ENCODE measurements at places on chromosomes 12 and 14.

DNA sequence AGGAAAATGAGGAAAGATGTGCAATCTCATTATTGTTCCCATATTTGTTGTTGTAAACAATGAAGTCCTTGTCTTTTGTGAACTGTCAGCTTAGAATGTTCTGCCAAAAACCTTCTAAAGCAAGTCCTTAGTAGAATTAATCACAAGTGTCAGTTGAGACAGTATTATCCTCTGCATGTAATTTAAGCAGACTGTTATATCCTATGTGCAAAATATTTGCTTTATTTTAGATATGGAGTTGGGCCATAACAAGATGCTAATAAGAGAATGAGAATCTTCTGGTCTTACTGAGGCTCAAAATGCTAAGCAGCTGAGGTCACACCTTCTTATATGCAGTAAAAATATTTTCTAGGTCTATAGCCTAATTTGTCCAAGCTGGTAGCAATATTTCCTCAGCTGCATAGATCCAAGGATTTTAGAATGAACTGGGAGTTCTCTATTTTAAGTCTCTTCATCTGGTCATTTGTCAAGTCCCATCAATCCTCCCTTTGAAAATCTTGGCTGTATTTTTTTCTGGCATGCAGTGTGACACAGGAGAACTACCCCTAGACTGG is 222.3 kb upstream of the NAV3 start:
- DNase-seq: no peak

- peak; percentile 85 for DNase-seq
These were observed 50.2 kb downstream of the MIPOL1 start for GRCh38 chr14:37247791-37248461.

DNA sequence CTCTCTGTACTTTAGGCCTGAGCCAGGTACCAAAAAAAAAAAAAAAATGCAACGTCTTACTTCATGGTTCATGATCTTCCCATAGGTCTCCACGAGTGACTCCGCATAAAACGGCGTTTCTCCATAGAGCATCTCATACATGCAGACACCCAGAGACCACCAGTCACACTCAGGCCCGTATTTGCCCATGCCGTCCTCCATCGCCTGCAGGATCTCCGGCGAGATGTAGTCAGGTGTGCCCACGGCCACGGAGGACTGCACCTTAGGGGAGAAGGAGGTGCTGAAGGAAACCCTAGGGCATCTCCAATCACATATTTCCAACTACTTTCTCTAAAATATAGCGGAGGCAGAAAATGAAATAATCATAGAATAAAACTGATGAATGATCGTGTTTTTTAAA is 61.0 kb downstream of the AMN start:
- no peak for DNase-seq

- DNase-seq: no peak
These were observed 201.0 kb upstream of the GZMB start for GRCh38 chr14:24834956-24835355.

DNA sequence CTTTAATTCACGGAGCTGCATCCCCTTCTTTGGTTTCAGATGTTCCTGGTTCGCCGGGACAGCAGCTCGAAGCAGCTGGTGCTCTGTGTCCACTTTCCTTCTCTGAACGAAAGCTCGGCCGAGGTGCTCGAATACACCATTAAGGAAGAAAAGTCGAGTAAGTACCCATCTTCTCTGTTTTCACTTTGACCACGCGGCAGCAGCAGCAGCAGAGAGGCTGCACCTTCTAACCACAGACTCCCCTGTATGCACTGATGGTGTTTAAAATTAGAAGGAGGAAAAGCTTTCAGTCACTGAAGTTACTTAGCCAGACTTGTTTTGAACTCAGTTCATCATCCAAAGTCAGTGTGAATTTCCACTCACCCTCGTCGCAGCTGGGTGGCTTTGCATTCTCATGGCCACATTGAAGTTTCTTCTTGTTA is 63.8 kb downstream of the RIN3 start:
- DNase-seq: no peak

- no peak for DNase-seq
These were observed 76.1 kb downstream of the RASSF8 start for GRCh38 chr12:26034371-26035142.

GRCh38 chr12:106154751-106155273 is 16.1 kb upstream of the NUAK1 start:
- no peak for DNase-seq

DNA sequence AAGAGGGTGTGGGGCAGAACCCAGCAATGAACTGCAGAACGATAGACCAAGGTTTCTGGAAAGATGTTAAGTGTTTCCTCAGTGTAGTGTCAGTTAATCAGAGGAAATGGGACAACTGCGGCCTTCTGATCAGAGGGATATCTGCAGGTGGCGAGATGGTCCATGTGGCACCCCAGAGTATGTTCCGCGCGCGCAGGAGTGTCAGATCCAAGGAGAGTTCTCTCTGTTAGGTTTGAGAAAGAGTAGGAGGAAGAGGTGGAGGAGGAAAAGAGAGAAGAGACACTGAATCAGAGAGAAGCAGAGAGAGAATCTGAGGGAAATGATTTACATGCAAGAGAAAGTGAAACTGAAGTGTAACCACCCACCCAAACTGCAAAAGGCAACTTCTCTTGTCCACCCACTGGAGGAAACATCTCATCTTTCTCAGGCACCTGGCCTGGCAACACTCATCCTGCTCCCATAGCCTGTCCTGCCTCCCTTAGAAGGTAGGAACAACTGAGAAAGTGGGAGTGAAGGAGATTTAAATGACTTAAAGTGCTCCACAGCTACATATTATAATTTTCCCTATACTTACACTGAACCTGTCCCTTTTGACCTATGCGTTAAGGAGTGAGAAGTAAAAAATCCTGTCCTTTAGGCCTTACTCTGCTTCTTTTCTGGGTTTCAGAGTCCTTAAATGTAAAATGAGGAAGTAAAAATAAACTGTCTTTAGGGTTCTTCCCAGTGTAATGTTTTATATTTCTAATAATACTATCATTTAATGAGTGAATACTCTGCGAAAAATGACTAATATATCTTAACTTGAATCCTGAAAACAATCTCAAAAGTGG is 6.8 kb upstream of the TESPA1 start:
- no peak for DNase-seq

DNA sequence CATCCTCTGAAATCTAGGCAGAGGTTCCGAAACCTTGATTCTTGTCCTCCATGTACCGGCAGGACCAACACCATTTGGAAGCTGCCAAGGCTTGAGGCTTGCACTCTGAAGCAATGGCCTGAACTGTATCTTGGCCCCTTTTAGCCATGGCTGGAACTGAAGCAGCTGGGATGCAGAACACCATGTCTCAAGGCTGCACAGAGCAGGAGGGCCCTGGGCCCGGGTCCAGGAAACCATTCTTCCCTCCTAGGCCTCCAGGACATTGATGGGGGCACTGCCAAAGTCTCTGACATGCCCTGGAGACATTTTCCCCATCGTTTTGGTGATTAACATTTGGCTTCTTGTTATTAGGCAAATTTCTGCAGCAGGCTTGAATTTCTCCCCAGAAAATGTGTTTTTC is 198.7 kb downstream of the EFCAB11 start:
- DNase-seq: no peak

GRCh38 chr14:79586989-79587598 is 624.2 kb downstream of the DIO2 start:
- DNase-seq: no peak

DNA sequence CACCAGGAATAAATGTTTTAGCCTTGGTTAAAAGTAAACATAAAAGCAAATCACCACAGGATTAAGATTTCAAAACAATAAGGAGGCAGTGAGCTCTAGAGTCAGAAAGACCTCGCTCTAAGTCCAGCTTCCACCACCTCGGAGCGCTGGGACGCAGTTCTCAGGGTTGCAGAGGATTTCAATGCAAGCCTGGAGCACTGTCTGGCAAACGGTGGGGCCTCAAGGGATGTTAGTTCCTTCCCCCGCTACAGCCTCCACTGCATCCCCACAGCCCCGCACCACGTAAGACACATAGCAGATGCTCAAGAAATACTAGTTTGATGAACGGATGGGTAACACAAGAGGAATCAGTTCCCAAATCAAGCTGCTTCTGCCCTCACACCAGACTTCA is 39.3 kb upstream of the TMCC3 start:
- DNase-seq: no peak

GRCh38 chr14:98114122-98114895 is 1157.7 kb downstream of the BCL11B start:
- no peak for DNase-seq

DNA sequence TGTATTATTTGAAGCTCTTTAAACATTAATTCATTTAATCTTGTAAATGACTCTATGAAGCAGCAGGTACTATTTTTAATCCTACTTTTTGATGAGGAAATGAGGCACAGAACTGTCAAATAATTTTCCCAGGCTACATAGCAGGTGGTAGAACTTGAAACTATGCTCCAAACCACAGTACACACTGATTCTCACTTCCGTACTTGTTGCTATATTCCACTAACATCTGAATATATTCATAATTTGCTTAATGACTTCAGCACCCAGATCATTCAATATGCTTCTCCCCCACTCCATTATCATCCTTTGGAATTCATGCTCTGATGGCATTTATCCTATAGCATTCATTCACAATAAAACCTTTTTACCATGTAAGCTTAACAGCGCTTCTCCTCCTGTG is 4.9 kb downstream of the ERGIC2 start:
- no peak for DNase-seq

GRCh38 chr12:128694445-128694844 is 129.3 kb downstream of the SLC15A4 start:
- DNase-seq: no peak

DNA sequence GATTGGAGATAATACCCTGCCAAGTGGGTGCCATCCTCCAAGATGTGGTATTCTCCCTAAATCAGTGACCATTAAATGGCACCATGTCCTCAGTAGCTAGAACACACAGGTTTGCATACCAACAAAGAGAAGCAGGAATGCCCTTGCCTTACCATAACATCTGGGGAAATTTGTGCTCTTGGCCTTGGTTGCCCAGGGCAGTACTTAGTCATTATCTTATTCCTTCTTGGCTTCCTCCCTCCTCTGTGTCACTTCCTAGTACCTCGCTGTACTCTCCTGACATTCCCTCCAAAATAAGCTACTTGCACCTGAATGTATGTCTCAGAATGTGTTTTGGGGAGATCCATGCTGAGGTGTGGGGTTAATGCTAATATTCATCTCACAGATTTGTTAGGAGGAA is 43.4 kb downstream of the GPR65 start:
- no peak for DNase-seq

- DNase-seq: no peak
These were observed 178.5 kb upstream of the OR4E1 start for GRCh38 chr14:21852061-21852664.

- no peak for DNase-seq
These were observed 5.3 kb downstream of the NGB start for GRCh38 chr14:77265561-77266335.

GRCh38 chr12:116091579-116091978 is 185.9 kb downstream of the MED13L start:
- DNase-seq: no peak

DNA sequence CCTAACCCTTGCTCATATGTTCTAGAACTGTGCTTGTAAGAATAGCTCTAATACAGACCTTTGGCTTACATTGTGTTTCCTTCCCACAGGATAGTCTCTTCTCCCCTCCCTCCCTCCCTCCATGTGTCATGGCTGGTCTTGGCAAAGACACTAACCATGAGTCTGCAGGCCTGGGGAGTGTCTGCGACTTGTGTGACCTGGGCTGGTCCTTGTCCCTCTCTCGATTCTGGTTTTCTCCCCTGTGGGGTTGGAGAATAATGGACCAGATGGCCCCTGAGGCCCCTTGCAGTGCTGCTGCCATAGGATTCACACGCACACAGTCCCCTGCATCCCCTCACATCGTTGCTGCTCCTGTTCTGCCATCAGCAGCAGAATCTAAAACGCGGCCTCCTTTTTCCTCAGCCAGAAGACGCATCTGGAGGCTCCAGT is 30.3 kb downstream of the DEGS2 start:
- no peak for DNase-seq

DNA sequence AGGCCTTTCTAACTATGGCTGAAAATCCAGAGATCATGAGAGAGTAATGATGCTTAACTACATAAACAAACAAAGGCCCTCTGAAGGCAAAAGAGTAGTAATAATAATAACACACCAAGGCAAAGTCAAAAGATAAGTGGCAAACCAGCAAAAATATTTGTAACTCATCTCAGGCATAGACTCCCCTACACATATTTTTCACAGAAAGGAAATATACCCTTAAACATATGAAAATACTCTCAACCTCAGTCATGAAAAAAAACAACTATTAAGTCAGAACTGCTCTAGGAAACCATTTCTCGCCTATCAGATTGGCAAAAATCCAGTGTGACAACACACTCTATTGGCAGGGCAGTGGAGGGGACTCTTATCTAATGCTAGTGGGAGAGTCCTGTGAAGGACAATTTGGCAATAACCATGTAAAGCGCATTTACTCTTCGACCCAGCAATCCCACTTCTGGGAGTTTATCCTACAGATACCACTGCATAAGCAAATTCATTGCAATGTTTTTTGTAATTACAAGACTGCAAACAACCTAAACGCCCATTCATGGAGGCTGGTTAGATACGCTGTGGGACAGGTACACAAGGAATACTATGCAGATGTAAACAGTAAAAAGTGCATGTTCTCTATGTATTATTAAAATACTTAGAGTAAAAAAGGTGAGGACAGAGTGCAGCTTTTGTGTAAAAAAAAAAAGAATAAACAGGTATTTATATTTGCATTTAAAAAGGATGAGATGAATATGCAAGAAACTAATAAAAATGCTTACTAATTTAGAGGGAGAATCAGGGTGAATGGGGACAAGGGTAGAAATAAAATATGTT is 26.0 kb upstream of the IL22 start:
- DNase-seq: no peak

- no peak for DNase-seq
These were observed 60.4 kb downstream of the TTC7B start for GRCh38 chr14:90755661-90756304.

DNA sequence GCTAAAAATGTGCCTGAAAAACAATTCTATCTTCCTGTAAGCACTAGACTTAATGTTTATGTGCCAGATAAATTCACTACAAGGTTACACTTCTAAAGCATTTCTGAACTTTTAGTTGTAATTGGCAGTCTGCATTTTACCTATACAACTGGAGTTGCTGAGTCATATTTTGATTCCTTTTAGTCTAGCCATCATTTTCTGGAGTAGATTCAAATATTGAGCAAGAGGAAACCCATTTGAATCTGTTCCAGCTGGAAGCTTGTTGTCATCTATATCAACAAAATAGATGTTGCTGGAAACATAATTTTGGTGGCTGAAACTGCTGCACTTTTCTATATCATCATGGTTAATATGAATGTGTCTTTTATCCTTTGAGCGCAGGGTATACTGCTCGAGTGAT is 122.2 kb upstream of the CCDC175 start:
- no peak for DNase-seq

DNA sequence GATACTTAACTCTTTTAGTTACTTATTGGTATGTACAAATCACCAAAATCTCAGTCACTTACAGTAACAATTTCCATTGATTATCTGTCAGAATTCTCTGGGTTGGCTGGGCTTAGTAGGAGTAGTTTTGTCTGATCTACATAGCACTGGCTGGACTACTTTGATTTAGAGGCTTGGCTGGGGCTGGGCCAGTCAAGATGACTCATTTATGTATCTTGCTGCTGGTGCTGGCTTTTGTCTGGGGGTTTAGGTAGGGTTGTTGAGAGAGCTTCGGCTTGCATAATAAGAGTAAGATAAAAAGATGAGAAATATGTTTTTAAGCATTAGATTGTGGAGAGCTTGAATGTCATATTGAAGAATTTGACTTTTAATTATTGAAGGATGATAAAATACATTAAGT is 1093.7 kb downstream of the SLC6A15 start:
- no peak for DNase-seq

- no peak for DNase-seq
These were observed 91.6 kb downstream of the LRRC74A start for GRCh38 chr14:76917745-76918255.
